Motor neuron (in vitro differentiated cells): ENCODE measurements at places on chromosomes 2 and 18.

GRCh38 chr2:102109016-102109415 lies 33.5 kb upstream of the IL1R1 start:
- no peak for ATAC-seq

- ATAC-seq = no peak
Measured at GRCh38 chr2:166031054-166031453, 77.5 kb upstream of the TTC21B start.

GRCh38 chr2:109306190-109306589 lies 177.2 kb downstream of the SH3RF3 start:
- no peak for ATAC-seq

- ATAC-seq = no peak
Measured at GRCh38 chr2:70962885-70963878, 15.2 kb upstream of the ANKRD53 start.

DNA sequence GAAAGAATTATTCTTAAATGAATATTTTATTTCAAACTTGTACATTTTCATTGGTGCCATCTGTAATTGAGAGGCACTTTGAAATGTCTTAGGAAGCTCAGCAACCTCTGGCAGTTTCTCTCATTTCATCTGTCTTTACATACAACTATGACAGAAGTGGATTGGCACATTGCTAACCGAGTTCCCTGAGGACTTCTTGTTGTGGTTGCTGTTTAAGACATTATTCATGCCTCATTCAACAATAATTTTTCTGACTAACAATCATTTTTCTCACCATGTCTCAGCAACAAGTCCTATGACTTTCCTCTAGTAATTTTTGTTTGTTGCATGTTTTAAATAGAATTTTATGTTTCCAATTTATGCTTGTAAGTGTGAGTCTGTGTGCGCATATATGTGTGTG lies 284.0 kb upstream of the CWC22 start:
- ATAC-seq = no peak

GRCh38 chr2:39158351-39158750 lies 37.5 kb upstream of the SOS1 start:
- ATAC-seq = no peak

DNA sequence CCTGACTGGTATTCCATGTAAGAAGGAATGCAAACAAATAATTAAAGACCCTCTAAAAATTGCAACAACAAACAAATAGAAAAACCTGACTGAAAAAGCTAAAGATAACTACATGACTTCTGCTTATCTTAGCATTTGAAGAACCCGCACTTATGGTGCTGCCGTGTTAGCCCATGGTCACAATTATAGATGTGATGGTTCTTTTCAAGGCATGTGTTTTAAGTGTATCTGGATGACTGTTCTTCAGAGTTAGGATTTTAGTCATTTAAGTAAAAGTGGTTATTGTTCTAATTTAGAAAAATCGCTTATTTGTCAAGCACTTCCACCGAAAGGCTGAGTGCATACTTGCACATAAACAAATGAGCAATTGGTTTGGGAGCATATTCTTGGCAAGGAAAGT lies 77.3 kb downstream of the CPS1 start:
- no peak for ATAC-seq

DNA sequence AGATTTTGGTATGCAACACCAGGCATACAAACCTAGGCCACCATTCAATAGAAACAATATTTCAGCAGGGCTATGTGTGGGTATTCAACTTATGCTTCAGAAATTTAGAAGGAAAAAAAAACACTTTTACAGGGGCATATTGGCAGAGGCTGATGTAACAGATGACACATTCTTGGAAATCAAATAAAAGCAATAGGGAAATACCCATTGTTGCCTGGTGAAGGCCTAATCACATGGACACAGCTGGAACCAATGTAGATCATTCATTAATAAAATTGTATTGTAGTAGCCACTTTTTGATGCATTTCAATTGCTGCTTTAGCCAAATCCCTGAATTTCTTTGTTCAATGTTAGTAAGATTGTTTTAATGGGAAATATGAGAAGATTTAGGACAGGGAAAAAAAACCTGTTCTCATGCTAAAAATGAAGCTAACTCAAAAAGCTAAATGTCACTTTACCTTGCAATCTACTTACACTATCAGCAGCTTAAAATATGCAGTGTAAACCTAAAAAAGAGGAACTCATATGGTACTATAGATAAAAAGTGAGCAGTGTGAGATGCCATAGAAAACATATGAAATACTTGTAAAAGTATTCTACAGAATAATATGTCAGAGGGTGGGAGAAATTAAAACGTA lies 289.4 kb downstream of the ZEB2 start:
- ATAC-seq = peak; percentile 33

DNA sequence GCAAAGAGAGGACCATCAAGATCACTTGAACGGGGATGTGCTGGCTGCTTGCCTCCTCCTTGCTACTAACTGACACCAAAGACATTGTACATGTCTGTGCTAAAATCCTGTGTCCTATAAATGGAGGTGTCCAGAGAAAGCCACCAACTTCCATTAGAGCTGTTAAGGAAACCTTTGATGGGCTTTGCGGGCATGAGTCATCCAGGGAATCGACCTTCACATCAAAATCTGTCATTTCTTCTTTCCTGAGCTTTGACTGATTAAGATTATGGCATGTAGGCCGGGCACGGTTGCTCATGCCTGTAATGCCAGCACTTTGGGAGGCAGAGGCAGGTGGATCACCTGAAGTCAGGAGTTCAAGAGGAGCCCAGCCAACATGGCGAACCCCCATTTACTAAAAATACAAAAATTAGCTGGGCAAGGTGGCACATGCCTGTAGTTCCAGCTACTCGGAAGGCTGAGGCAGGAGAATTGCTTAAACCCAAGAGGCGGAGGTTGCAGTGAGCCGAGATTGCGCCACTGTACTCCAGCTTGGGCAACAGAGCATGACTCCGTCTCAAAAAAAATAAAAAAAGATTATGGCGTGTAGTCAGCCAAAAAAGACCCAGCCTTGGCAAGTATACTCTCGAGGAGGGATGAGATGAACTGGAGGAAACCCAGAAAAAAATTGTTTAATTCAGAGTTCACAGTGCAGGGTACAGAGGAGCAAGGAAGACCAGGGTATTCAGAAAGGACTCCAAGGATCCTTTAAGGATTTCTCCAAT lies 115.8 kb downstream of the CABLES1 start:
- no peak for ATAC-seq

DNA sequence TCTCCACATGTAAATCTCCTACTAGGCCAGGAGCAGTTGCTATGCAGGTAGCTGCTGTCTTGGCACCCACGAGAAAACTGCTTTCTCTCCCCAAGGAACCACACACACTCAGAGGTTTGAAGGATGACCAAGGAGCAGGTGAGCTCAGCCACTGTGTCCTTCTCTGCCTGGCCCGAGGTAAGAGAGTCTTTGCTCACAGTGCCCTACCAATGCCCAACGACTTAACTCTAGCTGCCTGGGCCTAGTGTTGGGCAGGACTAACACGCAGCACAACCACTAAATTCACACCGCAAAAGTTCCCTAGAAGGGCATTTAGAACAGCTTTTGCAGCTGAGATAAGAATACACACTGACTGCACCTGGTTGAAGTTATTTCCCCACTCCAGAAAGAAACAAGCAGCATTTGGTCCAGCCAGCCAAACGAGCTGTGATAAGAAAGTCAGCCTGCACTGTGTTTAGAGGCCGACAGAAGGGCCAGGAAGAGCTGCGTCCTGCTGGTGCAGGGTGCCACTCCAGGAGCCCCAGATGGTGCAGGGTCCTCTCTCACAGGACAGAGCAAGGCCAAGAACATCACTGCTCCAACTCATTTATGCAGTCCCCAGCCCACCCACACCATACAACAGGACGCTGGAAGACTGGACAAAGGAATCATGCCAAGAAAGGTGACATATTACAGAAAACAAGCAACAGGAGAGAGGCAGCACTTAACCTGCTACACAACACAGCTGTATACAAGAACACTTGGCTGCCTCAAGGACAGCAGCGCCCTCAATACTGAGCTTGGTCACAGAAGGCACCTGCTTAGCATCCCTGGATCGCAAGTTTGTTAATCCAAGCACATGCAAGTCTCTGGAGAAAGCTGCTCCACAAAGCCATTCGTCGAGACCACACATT lies 12.5 kb downstream of the HDLBP start:
- ATAC-seq = no peak

DNA sequence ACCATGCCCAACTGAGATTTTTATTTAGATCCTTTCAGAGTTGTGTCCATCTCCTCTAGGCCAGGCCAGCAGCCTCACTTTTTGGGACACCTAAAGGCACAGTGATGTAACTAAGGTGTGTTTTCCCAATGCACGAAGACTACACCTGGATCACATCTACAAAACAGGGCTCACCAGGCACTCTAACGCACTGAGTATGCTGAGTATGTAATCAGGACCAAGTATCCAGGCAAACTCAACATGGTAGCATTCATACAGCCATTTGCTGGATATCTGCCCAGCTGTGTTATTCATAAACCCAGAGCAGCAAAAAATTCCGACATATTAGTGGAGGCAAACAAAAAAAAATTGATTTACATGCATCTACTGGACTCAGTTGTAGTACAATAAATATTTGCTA lies 33.8 kb downstream of the LPIN2 start:
- ATAC-seq = peak; percentile 23

- ATAC-seq = peak; percentile 98
Measured at GRCh38 chr18:2036086-2036485, 535.2 kb downstream of the METTL4 start.

GRCh38 chr2:85053802-85054201 lies 79.4 kb upstream of the TCF7L1 start:
- peak; percentile 79 for ATAC-seq

DNA sequence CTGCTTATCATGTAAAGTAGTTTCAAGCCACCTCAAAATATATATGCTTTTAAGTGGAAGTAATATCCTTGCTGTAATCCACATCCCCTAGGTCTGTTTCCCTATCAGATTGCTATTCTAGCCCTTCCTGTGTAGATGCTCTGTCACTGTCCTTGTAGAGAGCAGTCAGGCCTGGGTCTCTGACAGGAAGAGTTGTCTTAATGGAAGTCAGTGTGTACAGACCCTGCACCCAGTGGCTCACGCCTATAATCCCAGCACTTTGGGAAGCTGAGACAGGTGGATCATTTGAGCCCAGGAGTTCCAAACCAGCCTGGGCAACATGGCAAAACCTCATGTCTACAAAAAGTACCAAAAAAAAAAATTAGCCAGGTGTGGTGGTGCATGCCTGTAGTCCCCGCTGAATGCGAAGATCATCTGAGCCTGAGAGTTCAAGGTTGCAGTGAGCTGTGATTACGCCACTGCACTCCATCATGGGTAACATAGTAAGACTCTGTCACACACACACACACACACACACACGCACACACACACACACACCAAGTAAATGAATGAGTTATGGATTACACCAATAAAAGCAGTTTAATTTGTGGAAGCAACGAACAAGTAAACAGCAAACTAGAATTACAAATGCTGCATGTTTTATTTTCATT lies 70.2 kb upstream of the DSC1 start:
- ATAC-seq = no peak

DNA sequence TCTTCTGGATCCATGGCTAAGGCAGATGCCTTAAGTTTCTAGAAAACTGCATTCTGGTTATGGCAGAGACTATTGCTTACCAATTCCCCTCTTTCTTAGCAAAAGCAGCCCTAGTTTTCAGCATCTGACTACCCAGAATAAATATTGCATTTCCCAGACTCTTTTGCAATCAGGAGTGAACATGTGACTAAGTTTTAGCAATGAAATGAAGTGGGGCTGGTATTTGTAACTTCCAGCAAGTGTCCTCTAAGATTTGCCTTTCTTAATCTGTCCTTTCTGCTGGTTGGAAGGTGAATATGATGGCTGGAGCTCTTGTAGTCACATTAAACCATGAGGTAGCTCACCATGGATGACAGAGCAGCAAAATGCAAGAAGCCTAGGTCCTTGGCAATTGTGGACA lies 132.9 kb upstream of the PKDCC start:
- no peak for ATAC-seq

DNA sequence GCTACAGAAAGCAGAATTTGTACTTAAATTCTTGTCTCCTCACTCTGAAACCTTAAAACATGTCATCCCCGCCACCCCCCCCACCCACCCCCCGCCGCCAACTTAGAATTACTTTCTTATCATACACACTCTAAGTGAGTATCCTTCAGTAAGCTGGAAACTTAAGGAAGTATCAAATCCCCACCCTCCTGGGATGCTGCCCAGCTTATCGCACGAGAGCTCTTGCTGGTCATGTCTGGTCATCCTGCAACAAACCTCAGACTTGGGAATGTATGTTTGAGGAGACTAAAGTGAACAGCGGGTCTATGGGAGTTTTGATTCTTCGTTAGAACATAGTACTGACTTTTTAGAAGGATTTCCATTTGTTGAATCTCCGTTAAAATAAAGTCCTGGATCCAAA lies 203.3 kb downstream of the PTGR3 start:
- ATAC-seq = no peak
